Substantia nigra (tissue), 51 donors: ENCODE measurements at places on chromosomes 12 and 14.

- peak; percentile 14 for DNase-seq
Measured at GRCh38 chr12:94545935-94546771, 86.5 kb upstream of the CEP83 start.

DNA sequence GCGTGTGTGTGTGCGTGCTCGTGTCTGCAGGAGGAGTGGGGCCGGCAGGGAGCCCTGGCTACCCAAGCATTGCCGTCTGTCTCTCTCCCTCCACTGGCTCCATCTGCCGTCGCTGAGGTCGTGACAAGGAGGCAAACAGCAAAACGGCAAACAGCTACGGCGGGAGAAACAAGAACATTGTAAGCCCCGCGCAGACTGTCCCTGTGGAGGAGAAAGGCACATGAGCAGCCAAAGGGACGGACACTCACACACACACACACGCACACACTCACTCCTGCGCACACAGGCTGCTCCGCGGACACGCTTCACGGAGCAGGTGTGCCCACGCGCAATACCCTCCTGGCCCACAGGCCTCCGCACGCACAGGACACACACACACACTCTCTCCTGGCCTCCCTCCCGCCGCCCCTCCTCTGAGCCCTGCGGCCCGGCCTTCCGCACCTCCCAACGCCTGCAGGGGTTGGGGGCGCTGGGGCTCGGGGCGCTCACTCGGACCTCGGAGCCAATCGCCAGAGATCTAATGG, 905 bp downstream of the CISTR start:
- no peak for DNase-seq

- DNase-seq, result peak; percentile 56
Measured at GRCh38 chr12:77065361-77066204, at the start of gene E2F7. Gene E2F7, minus strand, starts transcription at chr12:77065569. Its CDS starts 934 bp downstream, at chr12:77064635.

DNA sequence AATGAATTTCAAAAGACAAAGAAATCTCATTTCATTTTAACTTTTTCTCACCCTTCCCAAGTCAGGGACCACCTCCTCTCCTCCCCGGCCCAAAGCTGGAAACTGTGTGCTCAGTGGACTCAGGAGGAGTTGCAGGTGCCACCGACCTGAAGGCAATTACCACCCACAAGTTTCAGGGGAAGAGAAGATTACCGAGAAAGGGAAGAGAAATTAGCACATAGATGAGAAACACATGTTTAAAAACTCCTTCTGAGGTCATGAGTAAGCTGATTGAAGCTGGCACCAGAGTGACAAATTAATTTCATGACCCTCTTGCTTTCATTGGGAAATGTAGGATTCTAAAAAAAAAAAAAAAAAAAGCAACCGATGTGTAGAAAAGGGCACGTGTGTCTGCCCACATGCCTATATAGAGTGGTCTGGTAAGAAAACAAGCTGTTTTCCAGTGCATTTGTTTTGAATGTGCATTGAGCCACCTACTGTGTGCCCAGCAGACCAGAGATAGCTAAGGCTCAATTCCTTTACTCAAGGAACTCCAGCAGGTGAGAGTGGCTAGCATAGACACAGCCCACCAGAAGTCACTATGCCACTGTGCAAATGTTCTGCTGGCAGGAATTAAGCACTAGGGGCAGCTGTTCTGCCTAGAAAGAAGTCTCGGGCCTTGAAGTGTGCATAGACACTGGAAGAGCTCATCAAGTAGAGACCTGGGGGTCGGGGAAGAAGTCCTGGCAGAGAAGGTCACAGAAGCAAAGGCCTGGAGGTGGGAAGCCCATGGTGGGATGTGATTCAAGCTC, 30.5 kb downstream of the DPF3 start:
- no peak for DNase-seq

DNA sequence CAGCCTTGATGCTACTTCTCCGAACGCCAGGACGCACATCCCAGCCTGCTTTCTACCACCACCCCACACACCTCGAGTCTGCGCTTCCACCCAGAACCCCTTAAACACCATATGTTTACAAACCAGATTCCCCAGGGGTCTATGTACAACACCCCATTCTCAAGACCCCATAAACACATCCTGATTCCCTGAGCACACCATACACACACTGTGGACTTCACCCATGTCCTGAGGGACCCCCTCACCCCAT, 733 bp downstream of the TTC7B start:
- no peak for DNase-seq

DNA sequence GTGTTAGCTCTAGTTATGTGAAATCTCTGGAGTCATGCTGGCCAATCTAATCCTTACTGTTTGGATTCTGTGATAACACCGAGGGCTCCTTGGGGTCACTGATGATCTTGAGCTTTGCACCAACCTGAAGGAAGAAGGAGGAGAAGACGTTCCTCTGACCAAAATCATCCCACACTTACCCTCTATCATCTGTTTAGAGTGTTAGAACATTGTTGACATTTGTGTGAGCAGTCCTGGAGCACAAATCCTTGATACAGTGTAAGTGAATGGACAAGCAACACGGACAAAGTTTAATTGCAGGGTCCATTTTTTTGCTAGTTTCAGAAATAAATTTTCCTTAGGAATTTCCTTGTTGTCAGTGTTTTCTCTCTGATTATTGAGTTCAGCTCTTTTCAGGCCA, 181.7 kb downstream of the AKAP6 start:
- no peak for DNase-seq

DNA sequence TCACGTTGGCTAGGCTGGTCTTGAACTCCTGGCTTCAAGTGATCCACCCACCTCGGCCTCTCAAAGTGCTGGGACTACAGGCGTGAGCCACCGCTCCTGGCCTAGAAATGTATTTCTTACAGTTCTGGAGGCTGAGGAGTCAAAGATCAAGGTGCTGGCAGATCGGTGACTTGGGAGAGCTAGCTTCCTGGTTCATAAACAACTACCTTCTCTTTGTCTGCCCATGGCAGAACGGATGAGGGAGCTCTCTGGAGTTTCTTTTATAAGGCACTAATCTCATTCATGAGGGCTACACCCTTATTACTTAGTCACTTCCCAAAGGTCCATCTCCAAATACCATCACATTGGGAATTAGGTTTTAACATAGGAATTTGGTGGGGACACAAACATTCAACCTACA, 38.9 kb downstream of the SLC17A8 start:
- DNase-seq, result no peak

DNA sequence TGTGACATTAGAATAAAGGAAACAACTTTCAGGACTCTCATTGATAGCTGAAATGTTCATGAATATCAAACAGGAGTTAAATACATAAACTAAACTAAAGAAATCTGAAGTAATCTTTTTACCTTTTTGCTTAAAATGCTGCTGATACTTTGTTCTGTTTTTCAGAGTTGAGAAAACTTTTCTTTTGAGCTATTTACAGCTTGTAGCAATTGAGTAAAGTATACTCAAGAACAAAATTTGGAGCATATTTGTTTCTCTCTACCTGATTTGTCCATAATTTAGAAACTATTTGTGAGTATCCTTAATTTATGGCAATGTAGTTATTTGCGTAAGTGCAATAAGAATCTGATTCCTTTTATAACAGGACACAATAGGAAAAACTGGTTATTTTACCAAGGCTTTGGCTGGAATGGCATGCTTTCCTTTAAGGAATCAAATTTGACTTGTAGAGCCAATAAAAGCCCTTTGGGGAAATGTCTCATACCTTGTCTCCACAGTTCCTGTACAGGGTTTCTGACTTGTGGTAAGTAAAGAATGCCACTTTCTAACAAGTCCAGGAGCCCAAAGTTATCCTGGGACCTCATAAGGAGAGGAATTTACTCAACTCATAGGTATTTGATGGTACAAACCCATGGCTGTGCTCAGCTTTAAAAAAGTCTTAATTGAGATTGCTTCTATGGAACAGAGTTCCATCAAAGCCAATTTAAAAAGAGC, 195.7 kb downstream of the TMEM117 start:
- DNase-seq, result no peak

GRCh38 chr14:53156238-53156637, 3.1 kb upstream of the DDHD1 start:
- no peak for DNase-seq

GRCh38 chr12:6979021-6979420, 8.3 kb downstream of the EMG1 start:
- no peak for DNase-seq

DNA sequence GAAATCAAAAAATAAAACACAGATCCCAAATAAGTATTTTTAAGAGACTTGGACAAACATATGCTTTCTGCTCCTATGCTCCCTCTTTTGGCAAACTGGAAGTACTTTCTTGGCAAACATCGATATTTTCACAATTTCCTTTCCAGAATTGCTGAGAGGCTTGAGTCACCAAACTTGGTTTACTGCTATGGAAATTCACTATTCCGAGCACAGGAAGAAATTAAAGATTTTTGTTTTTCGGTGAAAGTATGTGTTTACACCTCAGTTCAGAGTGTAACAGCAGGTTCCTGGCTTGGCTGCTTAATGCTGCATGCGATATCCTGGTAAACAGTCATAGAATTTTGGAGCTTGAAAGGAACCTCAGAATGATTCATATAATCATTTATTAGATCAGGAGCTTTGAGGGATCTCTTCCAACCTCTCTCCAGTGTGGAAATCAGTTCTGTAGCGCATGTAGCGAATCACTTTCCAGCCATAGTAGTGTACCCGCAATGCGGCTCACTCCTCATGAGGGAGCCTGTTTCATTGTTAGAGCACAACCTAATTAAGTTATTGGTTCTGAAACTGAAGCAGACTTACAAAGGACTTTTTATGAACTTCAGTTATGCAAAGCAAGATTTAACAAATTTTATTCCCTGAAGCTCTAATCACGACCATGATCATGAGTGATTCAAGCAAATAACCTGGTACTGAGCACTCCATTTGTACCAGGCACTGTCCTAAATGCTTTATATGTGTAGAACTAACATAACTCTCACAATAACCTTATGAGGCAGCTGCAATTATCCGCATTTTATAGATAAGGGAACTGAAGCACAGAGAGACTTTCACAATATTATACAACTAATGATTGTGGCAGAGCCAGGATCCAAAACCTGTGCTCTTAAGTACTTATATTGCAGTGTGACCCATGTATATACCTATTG, 56.4 kb upstream of the ATP2A2 start:
- DNase-seq, result no peak

DNA sequence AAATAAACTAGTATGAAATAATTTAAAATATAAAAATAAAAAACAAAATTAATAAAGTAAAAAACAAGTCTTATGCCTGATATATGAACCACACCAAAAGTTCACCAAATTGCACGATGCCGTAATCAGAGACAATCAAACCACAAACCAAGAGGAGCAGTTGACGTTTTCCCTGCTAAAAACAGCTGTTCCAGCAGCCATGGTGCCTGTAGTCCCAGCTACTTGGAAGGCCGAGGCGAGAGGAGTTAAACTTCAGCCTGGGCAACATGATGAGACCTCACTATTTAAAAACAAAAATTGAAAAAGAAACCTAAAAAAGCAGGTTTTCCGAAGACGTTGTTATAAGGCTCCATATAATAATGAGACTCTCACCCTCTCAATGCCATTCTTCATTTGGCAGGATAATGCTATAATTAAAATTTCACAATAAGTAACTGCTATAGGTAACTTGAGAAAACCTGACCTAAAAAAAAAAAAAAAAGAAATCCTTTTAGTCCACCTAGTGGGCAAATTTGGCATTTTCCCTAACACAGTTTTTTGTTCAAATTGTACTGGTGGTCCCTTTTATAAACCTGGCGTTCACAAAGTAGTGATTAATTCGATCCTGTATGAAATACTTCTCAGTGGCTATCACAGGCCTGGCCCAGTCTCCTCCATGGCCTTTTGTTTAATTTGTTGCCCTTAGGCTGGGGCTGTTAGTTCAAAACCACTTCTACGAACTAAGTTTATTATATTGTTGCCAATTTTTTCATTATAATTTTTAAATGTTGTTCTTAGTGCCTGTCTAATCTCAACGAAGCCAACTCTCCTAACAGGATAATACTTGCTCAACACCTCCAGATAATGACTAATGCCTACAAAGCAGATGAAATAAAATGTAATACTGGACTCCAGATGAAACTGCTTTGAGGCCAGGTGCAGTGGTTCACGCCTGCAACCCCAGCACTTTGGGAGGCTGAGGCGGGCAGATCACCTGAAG, 62.1 kb downstream of the TNFAIP2 start:
- DNase-seq, result no peak

GRCh38 chr12:18281941-18282340, 20.6 kb downstream of the PIK3C2G start:
- no peak for DNase-seq

- DNase-seq, result no peak
Measured at GRCh38 chr14:34872822-34873588, 2.2 kb downstream of the BAZ1A start.

GRCh38 chr12:59085690-59086089, 165.4 kb upstream of the LRIG3 start:
- DNase-seq, result no peak

GRCh38 chr12:104944252-104944651, 13.8 kb downstream of the SLC41A2 start:
- DNase-seq, result no peak

DNA sequence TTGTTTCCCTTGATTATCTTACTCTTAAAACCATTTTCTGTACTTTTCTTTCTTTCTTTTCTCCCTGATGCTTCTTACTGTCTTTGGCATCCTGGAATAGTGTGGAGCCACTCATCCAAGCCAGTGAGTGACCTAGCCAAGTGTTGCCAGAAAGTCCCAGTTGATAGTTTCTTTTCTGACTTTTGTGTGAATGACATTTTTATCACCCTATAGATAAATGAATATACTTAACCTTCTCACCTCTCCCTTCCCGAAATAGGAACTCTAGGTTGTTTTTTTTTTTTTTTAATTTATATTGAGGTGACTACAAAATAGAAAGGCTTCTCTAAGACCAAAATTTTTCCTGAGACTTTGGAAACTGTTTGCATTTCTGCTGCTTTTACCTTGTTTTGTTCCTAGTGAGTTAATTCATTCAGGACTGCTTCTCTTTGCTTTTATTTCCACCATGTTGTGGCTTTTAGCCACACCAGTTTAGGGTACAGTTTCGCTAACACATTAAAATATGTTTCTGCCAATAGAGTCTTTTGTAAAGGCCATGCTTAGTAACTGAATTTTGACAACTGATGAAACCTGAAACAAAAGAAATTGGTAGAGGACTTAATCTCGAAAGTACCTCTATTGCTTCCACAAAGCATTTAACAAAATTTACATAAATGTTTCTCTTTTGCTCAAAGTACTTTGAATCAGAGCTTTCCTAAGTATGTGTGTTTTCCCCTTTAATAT, 194.6 kb downstream of the ERC1 start:
- no peak for DNase-seq

DNA sequence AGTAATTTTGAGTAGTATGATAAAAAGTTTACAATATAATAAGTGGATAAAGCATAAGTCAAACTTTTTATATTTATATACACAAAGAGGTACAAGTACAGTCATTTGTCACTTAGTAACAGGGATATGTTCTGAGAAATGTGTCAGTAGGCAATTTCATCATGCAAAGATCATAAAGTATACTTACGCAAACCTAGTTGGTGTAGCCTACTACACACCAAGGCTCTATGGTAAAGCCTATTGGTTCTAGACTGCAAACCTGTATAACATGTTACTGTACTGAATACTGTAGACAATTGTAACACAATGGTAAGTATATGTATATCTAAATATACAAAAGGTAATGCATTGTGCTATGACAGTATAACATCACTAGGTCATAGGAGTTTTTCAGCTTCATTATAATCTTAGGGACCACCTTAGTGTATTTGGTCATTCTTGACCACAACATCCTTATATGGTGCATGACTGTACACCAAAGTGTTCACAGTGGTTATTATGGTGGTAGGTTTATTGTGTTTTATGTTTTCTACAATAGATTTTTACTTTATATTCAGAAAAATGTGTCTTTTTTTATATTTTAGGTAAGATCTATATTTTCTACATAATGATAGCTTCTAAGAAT, 14.9 kb upstream of the SCFD1 start:
- no peak for DNase-seq

- no peak for DNase-seq
Measured at GRCh38 chr14:102138535-102138934, 1.2 kb upstream of the WDR20 start.

GRCh38 chr12:65259501-65259900, 19.0 kb upstream of the MSRB3 start:
- no peak for DNase-seq
